T-helper 2 cell (primary cell): ENCODE measurements at places on chromosomes 3 and 15.

DNA sequence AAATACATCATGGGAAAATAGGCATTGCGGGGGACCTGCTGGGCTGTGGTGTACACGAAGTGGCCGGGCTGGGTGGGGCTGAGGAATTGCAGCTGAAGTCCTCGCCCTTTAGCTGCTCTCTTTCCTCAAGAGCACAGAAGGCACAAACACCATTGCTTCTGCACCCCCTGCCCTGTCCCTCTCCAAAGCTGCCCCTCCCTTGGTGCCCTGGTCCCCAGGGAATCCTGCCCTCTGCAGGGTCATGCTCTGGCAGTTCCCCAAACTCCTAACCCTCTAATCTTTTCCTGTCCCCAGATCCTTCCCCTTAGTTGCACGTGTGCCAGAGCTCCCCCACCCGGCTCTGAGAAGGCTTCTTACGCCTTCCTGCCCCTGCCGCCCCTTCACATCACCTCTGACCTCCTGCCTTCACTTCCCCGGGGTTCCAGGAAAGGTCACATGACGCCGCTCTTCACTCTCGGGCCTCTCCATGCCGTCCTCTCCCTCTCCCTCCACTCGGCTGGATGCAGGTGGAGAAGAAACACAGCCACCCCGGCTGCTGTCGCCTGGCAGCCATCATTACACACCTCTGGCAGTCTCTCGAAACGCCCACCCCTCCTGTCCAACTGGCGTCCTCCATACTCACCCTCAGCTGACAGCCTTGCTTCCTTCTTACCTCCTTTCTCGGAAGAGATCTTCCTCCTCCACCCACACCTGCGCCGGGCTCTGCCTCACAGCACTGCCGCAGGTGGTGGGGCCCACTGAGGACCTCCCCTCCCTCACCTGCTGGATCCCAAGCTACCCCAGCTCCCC lies 6.9 kb upstream of the PCSK6 start:
- no peak for DNase-seq

GRCh38 chr3:172089250-172089649 lies 49.9 kb downstream of the FNDC3B start:
- DNase-seq, result no peak

GRCh38 chr3:143201045-143201444 lies 81.5 kb downstream of the CHST2 start:
- DNase-seq, result no peak

- DNase-seq, result no peak
These were observed 42.6 kb downstream of the ADAMTS9 start for GRCh38 chr3:64645243-64645642.

- DNase-seq, result no peak
These were observed 303.8 kb downstream of the CLSTN2 start for GRCh38 chr3:140238646-140239314.

DNA sequence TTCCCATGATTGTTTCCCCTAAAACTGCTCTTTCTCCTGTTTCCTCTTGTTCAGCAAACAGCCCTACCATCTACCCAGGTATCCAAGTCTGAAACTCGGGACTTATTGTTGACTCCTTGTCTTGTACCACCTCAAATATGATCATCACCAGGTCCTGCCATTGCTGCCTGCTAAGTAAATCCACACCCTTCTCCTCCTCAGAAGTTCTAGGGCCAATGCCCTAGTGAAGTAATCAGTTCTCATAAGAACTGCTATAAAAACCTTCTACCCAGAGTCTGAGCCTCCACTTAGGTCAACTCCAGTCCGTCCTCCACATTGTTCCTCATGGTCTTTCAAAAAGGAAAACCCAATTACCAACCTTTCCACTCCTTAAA lies 77.0 kb upstream of the IL12A start:
- no peak for DNase-seq

DNA sequence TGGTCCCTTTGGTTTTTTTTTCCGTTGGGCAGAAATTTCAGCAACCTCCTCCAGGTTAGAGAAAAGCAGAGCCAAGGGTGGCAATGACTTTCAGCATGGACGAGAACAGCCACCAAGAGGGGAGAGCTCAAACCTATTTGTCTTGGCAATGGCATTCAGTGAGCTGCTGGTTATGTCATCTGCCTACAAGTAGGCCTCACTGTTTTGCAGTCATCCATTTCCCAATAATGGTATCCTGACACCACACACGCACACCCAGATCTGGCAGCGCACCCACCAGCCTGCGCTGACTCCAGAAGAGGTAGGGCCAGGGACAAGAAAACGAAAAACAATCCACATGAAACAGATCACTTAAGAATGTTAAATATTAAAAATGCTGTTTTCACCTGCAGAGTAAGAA lies 92.3 kb downstream of the MAGI1 start:
- no peak for DNase-seq

- no peak for DNase-seq
These were observed 57.2 kb downstream of the ATP1B3 start for GRCh38 chr3:141933421-141934300.

GRCh38 chr3:50251220-50251619 lies 15.2 kb downstream of the GNAI2 start:
- no peak for DNase-seq

GRCh38 chr3:132650153-132650552 lies 9.5 kb downstream of the ACAD11 start:
- DNase-seq, result no peak

DNA sequence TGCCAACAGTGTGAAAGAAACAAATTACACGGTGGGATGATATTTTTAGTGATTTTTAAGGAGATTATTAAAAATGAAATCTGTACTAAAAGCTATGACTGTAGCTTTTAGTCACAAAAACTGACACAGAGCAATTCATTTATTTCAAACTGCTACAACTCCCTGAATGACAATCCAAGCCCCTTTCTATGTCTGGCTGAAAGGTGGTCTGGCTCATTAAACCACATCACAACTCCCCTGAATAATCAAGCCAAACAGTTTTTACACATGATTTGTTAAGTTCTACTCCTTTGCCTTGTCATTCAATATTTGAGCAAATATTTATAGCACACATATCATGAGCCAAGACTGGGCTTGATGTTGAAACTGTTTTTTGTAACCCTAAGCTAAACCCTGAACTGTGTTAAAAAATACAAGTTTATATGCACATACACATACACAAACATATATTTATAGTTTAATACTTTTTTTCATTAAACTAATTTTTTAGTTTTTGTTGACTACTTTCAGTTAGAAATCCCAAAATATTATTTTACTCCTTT lies 125.5 kb downstream of the RBMS3 start:
- no peak for DNase-seq

DNA sequence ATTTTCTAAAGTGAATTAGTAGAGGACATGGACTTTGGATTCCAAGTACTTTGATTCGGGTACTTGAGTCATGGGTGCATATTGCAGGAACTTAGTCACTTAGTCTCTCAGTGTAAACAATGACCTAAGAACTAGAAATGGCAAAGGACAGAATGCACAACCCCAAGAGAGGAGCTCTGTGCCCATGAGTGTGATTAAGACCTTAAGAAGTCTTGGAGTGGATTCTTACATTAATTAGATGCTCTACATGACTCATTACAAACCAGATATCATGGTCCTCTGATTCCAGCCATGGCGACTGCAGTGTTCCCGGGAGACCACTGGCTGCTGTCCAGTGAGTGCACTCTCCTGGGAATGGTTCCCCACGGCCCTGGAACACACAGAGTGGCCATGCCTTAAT lies 251.5 kb downstream of the GABRG3 start:
- DNase-seq, result no peak

DNA sequence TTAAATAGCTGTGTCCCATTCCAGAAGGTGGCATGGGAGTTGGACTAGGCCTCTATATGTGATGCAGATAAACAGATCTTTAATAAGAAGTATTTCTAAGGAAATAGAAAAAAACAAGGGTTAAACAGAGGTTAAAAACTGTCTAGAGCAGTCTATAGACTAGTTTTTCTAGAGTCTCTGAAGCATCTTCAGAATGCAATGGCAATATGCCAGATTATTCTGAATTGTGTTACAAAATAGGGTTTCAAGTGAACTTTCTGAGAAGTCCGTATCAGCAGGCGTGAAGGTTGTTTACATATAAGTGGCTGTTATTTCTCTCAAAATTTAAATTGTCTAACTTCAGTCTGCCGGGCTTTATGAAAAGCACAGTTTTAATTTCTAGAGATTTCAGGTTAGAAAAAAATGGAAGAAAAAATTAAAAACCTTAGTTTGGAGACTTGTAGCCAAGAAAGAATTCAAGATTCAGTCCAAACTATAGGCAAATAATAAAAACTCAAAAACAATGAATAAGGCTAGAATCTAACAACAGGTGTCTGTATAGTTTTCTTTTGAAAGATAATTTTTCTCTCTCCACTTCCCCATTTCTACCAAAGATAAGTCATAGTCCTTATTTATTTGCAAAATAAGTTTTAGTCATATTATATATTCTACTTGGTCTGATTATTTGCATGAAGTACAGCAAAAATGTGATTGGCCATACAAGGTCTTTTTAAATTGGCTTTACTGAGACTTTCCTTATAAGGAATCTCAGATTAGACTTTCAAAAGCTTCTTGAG lies 55.2 kb downstream of the OSTN start:
- DNase-seq, result no peak

- DNase-seq, result peak; percentile 45
These were observed at the start of gene BCL2A1 for GRCh38 chr15:79970624-79971434. TSS of gene BCL2A1 (minus strand) at chr15:79971196. CDS start at chr15:79971119, 77 bp downstream.

GRCh38 chr15:35000511-35000910 lies 12.4 kb upstream of the ZNF770 start:
- no peak for DNase-seq

GRCh38 chr3:41101231-41101630 lies 98.1 kb upstream of the CTNNB1 start:
- DNase-seq, result no peak

GRCh38 chr15:36803773-36804172 lies 224.3 kb downstream of the CDIN1 start:
- DNase-seq, result no peak

GRCh38 chr3:36635731-36636130 lies 128.6 kb downstream of the DCLK3 start:
- DNase-seq, result no peak

GRCh38 chr3:116614795-116615362 lies 94.7 kb upstream of the TUSC7 start:
- no peak for DNase-seq

- DNase-seq, result peak; percentile 36
These were observed 5.9 kb downstream of the NUP210 start for GRCh38 chr3:13414040-13414729.

DNA sequence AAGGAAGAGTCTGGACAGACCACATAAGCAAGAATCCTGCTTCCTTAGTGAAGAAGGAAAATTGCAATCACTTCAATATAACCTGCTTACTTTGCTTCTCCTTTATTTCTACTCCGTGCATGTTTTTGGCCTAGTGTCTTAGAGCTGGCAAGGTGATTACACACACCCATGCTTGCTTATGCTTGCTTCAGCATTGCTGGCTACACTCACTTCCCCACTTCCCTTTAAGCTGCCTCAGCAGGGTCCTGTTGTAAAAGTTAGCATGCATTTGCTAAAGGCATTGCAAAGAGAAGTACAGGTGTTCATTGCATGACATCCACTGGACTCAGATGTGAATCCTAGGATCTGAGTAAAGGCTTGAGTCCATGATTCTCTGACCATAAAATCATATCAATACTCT lies 47.5 kb upstream of the STT3B start:
- DNase-seq, result no peak

GRCh38 chr3:45861043-45861719 lies 19.3 kb upstream of the LZTFL1 start:
- DNase-seq, result no peak

DNA sequence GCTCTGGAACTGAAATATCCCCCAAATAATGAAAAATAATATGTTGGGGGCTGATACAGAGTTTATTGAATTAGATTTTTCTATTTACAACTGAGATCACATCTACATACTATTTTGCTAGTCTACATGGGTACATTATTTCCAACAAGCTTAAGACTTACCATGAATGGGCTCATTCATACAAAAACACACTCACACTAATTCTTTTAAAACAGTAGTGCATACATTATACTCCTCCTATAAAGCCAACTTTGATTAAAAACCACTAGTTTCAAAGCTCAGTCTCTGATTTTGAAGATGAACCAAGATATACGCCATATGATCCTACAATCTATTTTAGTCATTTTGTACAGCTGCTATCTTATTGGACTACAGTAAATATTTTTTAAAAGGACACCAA lies 24.9 kb downstream of the TSPAN3 start:
- no peak for DNase-seq

DNA sequence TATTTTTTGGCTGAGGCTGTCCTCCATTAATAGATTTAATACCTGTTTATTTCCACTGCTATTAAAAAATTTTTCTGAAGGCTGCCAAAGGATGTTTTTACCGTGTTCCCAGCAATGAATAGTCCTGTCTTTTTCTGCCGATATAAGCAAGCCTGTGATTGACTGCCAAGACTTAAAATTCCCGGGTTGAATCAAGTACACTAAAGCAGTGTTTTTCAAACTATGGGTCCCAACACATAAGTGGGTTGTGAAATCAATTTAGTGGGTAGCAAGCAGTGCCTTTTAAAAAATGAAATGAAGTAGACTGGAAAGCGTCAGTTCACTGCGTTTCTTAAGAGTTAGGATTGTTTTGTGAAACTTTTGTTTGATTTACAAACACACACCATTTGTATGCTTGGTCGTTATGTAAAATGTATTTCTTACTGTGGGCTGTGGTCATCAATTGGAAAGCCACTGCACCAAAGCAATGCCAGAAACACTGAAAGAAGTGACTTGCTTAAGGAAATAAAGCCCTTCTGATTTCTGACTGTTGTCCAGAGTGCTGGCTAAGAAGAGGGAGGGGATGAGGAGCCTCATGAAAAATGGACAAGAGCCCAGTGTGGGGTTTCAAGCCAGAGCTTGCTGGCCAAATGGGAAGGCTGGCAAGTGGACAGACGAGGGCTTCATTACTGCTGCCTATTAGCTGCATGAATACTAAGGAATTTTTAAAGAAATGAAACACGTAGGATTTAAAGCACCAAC lies 206.0 kb downstream of the THRB start:
- DNase-seq, result no peak
